ENCODE measurements at places on chromosomes 4 and X.

- no peak for DNase-seq
Measured at GRCh38 chr4:21893136-21893535, 55.4 kb downstream of the KCNIP4 start.

DNA sequence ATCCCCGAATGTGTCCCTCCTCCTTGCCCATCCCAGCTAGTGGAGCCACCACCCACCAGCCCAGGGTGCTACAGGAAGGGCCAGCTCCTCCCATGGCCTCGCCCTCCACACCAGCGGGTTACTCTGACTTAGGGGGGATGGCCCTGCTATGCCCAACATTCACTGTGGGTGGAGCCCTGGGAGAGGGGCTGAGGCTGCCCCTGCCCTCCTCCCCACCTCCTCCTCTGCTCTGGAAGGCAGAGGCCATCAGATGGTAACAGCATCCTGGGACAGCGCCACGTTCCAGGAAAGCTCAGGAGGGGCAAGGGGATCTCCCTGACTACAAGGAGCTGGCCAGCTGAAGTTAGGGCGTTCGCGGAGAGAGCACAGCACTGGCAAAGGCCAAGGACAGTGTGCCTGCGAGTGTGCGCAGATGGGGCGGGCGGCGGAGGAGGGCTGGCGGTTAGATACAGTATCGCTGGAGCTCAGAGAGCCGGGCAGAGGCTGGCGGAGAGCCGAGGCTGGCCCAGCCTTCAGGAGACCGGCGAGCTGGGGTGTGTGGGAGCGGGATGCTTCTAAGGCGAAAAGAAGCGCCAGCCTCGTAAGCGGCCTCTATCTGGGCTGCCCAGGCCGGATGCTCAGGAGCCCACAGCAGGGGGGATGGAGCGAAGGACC, 1.5 kb downstream of the JAKMIP1 start:
- no peak for DNase-seq

DNA sequence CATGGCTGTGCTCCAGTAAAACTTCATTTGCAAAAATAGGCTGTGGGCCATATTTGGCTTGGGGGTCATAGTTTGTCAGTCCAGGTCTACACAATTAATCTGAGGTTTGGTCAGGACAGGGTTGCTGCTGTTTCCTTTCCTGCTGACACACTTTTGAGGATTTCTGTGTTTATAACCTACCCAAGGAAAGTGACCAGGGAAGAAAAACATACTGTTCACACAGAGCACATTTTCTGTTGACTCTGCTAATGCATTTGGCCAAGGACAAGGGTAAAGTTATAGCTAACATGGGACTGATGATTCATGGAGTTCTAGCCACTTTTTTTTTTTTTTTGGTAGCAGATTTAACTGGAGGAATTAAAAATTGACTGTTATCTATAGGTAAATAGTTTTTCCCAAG, 43.9 kb upstream of the GEMIN8 start:
- no peak for DNase-seq

DNA sequence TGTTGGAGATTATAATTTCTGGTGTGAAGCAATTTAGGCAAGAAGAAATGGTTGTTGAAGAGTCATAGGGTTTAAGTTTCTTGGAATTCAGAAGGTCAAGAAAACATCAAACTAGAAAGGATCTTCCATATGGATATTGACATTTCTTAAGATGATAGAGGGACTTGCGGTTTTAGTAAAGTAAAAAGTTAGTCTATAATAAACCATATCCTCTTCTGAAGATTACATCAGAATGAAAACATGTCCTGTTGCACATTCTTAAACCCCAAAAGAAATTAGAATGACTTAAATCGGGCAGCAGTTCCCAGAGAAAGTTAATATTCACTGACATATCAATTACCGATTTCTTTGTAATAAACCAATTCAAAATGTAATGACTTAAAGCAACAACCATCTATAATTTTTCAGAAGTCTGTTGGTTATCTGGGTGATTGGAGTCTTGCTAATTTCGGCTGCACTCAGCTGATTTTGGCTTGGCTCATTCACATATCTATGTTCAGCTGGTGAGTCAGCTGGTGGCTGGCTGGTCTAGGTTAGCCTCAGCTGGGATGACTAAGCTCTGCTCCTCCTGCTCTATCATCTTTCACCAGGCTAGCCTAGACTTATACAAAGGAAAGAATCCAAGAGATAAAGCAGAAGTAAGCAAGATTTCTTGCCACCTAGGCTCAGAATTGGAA, 24.4 kb upstream of the DYNLT3 start:
- DNase-seq = peak; percentile 91

GRCh38 chr4:40736910-40737309, 12.8 kb upstream of the NSUN7 start:
- DNase-seq = no peak

DNA sequence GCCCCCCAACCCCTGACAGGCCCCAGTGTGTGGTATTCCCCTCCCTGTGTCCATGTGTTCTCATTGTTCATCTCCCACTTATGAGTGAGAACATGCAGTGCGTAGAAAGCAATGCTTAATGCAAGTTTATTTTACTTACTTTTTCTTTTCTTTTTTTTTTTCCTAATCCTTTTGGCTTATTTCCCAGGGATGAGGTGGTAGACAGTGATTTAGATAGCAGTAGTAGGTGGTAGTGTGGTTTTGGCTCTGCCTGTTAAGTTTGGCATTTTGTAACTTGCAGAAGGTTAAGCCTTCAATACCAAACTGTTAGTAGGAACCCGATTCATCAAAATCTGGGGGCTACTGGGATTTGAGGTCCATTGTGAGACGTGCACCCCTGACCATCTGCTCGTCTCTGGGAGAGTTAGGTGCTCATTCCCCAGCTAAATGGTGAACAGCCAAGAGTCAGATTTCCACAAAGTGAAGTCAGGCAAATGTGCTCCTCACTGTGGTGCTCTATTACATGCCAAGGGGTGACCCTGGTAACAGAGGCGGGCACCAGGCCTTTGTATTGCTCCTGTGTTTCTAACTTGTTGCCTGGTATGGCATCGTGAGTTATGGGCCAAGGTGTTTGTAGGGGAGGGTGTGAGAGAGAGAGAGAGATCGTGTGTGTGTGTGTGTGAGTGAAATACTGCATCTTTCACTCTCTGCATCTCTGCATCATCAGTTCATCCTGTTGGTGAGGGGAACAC, 70.3 kb downstream of the PHOX2B start:
- no peak for DNase-seq

- no peak for DNase-seq
Measured at GRCh38 chr4:13427599-13428325, 56.4 kb downstream of the RAB28 start.

DNA sequence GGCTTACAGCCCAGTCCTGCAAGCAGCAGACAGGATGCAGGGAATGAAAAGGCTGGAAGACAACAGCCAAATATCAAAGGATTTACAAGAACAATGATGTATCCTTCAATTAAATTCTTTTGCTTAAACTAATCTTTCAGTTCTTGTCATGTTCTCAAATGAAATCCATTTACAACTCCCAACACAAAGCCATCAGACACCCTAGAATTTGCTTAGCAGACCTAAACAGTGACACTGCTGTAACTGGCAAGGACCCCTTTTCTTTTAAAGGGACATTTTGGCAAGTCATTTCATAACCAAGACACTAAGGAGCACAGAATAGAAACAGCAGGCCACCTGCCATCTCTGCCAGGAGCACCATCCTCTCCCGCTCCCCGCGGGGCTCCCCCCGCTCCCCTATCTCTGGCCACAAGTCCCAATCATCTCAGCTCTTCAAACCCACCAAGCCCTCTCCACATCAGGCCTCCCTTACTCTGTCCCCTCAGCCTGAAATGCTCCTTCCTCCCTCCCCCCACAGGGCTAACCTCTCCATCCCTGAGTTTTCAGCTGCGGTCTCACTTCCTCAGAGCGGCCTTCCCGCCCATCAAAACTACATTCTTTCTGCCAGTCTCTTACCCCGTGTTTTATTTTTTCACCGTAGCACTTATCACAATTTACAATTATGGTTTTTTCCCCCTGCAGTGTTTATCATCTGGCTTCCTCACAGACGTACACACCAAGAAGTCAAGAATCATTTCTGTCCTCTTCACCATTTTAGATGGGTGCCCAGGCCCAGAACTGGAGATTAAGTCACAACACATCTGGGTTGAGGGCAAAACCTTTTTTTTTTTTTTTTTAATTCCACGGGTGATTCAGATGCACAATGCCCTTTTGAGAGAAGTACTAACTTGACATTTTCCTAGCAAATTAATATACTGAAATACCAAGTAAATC, 45.8 kb downstream of the TSPAN5 start:
- no peak for DNase-seq

DNA sequence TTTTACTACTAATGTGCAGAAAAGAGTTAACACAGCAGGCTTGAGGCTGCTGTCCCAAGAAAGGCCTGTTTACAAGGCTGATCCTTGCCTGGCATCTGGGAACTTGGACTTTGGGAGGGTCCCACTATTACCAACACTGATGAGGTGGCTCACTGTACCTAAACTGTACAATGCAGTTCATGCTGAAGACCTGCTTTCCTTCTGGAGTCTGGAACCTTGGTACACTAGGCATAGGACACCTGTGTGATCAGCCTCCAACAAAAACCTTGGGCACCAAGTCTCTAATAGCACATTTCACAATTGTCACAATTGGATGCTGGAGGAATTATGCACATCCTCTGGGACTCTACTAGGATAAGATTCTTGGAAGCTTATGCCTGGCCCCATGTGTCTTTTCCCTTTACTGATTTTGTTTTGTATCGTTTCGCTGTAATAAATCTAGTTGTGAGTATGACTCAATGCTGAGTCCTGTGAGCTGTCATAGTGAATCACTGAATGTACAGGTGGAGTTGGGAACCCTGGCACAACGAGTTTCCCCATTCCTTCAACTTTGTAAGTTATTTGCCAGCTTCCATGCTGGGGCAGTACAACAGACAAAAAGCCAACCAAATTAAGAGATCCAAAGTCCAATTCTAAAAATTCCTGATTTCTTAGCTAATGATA, 45.9 kb downstream of the TEC start:
- no peak for DNase-seq

DNA sequence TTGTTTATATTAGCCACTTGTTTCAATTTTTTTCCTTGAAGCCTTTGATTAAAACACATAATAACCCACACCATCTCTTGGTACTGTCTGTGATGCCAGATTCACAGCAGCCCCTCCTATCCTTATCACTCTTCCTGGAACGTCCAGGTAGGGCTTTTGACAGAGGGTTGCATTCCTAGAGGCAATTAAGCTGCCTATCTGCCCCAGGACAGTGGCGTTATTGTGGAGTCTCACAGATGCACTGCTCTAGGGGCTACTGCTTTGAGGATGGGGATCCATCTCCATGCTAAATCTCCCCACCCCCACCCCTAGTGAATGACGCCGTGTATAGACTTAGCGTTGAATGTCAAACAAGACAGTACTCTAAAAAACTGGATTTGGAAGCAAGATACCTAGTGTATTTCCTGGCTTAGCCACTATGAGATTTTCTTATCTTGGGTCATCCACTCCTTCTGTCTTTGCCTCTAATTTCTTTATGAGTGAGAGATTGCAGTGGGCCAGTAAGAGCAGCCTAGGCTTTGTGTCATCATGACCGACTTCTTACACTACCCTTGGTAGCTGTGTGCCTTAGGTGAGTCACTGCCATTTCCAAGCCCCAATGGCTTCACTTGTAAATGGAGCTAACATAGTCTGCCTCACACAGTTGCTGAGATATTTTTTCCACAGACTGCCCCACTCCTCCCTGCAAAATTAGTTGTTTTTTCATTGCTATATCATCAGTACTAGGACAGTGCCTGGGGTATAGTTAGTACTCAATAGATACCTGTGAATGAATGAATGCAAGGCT, 90.9 kb downstream of the EGF start:
- DNase-seq = no peak

- peak; percentile 37 for DNase-seq
Measured at GRCh38 chr4:187668526-187669082, 327.0 kb upstream of the ZFP42 start.

DNA sequence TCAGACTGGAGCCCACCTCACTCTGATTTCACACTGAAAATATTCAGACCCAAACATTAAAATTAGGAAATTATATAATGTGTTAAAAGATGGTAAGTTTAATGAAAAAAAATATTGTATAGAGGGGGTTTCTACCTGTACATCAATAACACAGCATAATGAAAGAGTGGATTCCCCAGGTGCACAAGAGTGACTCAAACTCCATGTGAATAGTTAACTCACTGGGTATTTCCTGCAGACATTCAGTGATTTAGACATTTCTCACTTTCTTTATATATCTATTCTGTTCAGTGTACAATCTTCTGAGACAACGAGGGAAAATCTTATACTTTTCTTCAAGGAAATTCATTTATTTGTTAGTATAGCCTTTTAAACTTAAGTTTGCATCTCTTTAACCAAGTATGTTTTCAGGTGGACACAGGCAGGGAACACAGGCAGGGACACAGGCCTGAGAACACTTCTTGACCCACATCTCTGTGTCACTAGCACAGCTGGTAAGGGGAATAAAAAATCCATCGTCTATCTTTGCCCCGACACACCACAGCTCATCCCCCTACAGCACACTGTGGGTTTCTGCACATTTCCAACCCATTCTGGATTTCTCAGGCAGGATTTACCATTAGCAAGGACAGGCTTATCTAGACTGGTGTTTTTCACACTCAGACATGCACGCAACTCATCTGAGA, 525.5 kb upstream of the BOD1L1 start:
- DNase-seq = no peak

DNA sequence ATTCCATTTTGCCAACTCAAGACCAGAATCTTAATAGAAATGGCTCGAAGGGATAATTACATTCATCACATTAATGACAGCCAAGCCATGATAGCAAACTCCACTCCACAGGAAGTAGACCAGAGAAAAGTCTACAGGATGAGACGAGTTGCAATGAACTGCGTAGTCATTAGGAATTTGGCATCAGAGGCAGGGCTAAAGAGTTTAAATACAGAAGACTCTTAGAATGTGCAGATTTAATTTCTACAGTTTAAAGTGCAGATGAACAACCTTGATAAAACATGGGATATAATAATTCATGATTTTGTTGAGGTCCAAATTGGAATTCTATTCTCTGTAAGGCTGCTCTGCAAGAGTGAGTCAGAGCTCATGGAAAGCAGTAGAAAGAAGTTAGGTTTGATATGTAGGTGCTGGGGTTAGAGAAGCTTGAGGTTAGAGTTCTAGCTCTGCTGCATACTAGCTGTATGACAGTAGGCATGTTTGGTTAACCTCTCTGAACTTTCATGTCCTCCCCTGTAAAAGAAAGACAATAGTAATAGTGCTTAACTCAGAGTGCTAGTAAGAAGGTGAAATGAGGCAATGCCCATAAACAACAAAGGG, 32.2 kb downstream of the LNX1 start:
- no peak for DNase-seq
